ENCODE measurements at places on chromosomes 11 and 22. TPM values are rescaled to one million over a fixed set of nuclear protein-coding genes. Genes with fewer than 3 reads are reported as not detected.

The MPST gene
- polyA plus RNA-seq = 126 TPM

The MRGPRX4 gene
- polyA plus RNA-seq = not detected

The TSPAN32 gene
- polyA plus RNA-seq = 1.7 TPM

The MS4A15 gene
- polyA plus RNA-seq = not detected

The SMC1B gene
- polyA plus RNA-seq = 0.02 TPM

The EFEMP2 gene
- polyA plus RNA-seq = 62.4 TPM

The TIGD3 gene
- 0.08 TPM for polyA plus RNA-seq

The CASP1 gene
- 22.2 TPM for polyA plus RNA-seq

The OR6A2 gene
- polyA plus RNA-seq = not detected

The DENND6B gene
- polyA plus RNA-seq = 2.5 TPM

The TPP1 gene
- polyA plus RNA-seq = 39.9 TPM

The DEPDC7 gene
- polyA plus RNA-seq = 1.6 TPM

The ADAMTS8 gene
- polyA plus RNA-seq = 0.82 TPM

The MYO18B gene
- 0.21 TPM for polyA plus RNA-seq

The SNX15 gene
- polyA plus RNA-seq = 25.3 TPM

The B4GALNT4 gene
- polyA plus RNA-seq = 3.8 TPM
